Cardiac ventricle fibroblast (primary cell): ENCODE measurements at places on chromosomes 4 and X. TPM values are rescaled to one million over a fixed set of nuclear protein-coding genes. Genes with fewer than 3 reads are reported as not detected.

The CCNG2 gene
- 49.3 and 49.9 TPM in 2 replicates for total RNA-seq

The TMEM31 gene
- not detected in 2 replicates for total RNA-seq

The OCIAD1 gene
- 105 TPM in 2 replicates for total RNA-seq

The LIMCH1 gene
- 4.6 and 9.8 TPM in 2 replicates for total RNA-seq

The IL2RG gene
- not detected in 2 replicates for total RNA-seq

The SYTL5 gene
- total RNA-seq = 0.05 TPM in 1 of 2 replicates, not detected in the other

The LRIT3 gene
- total RNA-seq = not detected in 2 replicates

The GALNTL6 gene
- not detected in 2 replicates for total RNA-seq

The LDB2 gene
- 10.0 and 17.2 TPM in 2 replicates for total RNA-seq

The ARHGEF9 gene
- total RNA-seq = 8.9 and 10.5 TPM in 2 replicates

The GAGE12F gene
- total RNA-seq = not detected in 2 replicates

The MAGEA12 gene
- total RNA-seq = not detected in 2 replicates

The CTAG1B gene
- not detected in 2 replicates for total RNA-seq

The SUPT20HL2 gene
- not detected in 2 replicates for total RNA-seq

The LONRF3 gene
- 0.50 and 1.8 TPM in 2 replicates for total RNA-seq

The ASMTL gene
- 42.0 and 49.2 TPM in 2 replicates for total RNA-seq

The WDFY3 gene
- total RNA-seq = 44.4 and 56.8 TPM in 2 replicates

The MAGEC3 gene
- not detected in 2 replicates for total RNA-seq

The PABPC4L gene
- total RNA-seq = 0.50 and 0.88 TPM in 2 replicates
